ENCODE measurements at places on chromosomes 5 and 9.

GRCh38 chr5:38463634-38464521, 92.6 kb downstream of the LIFR start:
- DNase-seq, result no peak

DNA sequence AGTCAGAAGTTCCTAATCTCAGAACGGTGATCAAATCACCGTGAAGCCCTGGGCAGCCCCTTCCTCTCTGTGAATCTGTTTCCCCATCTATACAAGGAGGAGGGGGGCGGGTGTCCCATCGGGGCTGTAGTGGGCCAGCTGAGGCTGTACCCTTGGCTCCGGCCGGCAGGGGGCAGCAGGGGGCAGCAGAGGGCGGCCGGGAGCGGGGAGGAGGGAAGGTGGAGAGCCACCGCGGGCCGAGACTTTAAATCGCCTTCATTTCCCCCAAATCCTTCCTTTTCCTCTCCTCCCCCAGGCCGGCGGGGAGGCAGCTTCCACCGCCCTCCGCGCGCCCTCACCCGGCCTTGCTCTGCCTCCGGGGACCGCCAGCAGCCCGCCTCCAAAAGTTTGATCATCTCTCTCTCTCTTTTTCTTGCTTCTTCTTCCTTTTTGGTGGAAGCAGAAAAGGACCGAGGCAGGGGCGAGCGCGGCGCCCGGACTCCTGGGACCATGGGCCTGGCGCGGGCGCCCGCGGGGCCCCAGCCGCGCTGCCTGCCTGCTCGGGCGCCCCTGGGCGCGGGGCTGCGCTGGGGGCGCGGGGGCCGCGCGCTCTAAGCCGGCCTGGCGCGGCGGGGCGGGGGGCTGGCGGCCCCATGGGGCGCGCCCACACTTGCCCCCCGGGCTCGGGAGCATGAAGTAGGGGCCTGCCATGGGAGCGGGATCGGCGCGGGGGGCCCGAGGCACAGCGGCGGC, at the start of gene COL27A1:
TSS of gene COL27A1 (plus strand) at position 275 of the 732 bp plus-strand sequence. CDS start at position 689, 414 bp downstream.
- DNase-seq, result peak; percentile 82

- DNase-seq, result no peak
Measured at GRCh38 chr9:93307468-93308157, 123.7 kb downstream of the WNK2 start.

- DNase-seq, result no peak
Measured at GRCh38 chr5:15899481-15899880, 280.1 kb downstream of the MARCHF11 start.

- no peak for DNase-seq
Measured at GRCh38 chr9:134968823-134969090, 51.0 kb upstream of the FCN1 start.

GRCh38 chr5:14492331-14492964, 89.1 kb upstream of the OTULINL start:
- DNase-seq, result peak; percentile 73

GRCh38 chr5:135235551-135236227, 163.3 kb downstream of the MACROH2A1 start:
- no peak for DNase-seq

- no peak for DNase-seq
Measured at GRCh38 chr5:74889523-74890105, 23.4 kb upstream of the FAM169A start.

GRCh38 chr9:113603048-113603375, 139.5 kb downstream of the RGS3 start:
- no peak for DNase-seq

DNA sequence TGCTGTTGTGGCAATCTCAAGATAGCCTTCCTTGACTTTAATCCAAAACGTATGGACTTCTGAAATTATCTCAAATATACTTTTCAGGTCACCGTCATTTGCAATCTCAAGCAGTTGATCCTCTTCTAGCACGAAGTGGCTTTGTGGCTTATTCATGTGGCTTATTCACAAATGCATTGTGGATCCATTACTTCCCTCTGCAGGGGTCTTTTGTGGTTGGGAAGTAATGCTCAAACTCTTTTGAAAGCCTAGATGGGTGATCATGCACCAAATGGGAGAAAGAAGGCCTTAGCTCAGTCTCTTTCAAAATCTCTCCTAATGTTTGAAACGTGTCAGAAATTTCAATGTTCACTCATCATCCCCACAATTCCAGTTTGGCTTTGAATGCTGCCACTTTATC, 597.2 kb upstream of the CDH10 start:
- DNase-seq, result no peak

GRCh38 chr5:121962347-121962670, 534 bp downstream of the SRFBP1 start:
- DNase-seq, result no peak

DNA sequence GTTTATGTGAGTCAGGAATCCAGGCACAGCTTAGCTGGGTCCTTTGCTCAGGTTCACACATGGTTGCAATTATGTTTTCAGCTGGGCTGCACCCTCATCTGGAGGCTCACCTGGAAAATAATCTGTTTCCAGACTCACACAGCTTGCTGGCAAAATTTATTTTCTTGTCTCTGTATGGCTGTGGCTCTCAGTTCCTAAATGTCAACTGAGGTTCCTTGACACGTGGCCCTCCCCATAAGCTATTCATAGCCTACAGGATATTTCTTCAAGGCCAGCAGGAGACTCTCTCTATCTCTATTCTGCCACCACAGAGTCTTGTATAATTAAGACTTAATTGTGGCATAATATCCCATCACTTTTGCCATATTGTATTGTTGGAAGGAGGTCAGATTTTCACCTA, 732.0 kb downstream of the CDH18 start:
- DNase-seq, result no peak

DNA sequence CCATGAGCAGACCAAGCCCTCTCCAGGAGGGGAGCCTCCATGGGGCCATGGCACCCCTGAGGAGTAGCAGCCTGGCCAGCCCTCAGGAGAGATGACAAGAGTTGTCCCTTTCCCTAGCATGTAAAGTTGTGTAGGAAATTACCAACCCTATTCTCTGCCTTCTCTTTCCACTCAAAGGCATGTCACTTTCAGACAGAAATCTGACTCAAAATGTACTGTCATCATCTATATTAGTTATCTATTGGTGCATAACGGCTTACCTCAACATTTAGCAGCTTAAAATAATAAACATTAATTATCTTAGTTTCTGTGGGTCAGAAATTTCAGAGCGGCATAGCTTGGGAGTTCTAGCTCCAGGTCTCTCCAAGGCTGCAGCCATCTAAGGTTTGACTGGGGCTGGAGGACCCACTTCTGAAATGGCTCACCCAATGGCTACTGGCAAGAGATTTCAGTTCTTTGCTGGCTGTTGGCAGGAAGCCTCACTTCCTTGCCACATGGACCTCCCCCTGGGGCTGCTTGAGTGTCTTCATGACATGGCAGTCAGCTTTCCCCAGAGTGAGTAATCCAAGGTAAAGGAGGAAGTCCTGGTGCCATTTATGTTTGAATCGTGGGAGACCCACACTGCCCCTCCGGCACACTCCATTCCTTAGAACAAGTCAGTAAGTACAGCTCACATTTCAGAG, 632.3 kb downstream of the CCDC171 start:
- DNase-seq, result no peak

DNA sequence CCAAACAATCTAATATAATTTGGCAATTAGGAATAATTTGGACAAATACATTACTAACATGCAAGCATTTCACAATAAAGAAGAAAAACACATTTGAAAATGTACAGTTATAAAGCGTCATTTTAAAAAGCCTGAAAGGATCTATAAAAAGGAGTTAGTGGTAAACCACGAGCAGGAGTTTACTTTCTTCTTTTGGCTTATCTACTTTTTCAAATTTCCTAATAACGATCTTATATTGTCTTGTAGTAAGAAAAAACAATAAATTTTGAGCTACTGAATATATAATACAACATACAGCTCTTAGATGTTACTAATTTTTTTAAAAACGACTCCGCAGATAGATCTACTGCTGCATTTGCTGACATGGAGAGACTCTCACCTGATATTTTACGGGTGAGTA, 79.9 kb downstream of the SMIM23 start:
- DNase-seq, result no peak

DNA sequence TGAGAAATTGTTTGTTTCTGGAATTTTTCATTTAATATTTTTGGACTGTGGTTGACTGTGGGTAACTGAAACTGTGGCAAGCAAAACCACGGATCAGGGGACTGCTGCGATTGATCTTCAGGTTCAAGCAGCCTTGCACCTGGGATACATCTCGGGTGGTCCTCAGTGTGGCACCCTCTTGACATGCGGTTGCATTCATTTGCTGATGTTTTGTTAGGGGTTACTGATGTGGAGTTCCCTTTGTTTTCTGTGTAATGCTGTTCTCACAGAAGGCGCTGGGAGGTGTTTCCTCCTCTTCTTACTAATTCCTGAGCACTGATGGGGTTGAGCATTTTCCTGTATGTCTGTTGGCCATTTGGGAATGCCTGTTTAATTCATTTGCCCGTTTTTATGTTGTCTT, 60.4 kb downstream of the EHMT1 start:
- DNase-seq, result no peak

- no peak for DNase-seq
Measured at GRCh38 chr9:70020991-70021571, 22.6 kb upstream of the MAMDC2 start.

DNA sequence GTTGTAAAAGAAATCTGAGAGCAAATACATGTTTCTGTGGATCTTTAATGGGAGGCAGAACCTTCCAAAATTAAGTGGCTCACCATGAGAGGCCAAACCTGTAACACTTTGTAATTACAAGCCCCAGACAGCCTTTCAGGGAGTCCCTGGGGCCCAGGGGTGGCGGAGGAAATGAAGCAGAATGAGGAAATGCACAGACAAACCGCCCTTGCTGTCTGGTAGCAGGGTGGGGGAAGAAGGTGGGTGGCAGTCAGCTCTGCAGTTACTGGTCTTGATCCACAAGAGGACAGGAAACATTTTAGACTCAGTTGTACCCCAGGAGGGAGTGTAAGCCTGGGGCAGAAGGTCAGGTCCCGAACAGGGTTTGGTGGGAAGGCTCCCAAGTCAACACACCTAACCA, 6.5 kb downstream of the ARL14EPL start:
- peak; percentile 20 for DNase-seq

GRCh38 chr5:34053133-34053532, 10.1 kb upstream of the C1QTNF3 start:
- DNase-seq, result no peak

- DNase-seq, result no peak
Measured at GRCh38 chr5:33848554-33848953, 43.2 kb downstream of the ADAMTS12 start.

- peak; percentile 20 for DNase-seq
Measured at GRCh38 chr5:133242221-133242835, 190.5 kb downstream of the HSPA4 start.

GRCh38 chr9:127557998-127558546, 54.0 kb upstream of the STXBP1 start:
- no peak for DNase-seq

DNA sequence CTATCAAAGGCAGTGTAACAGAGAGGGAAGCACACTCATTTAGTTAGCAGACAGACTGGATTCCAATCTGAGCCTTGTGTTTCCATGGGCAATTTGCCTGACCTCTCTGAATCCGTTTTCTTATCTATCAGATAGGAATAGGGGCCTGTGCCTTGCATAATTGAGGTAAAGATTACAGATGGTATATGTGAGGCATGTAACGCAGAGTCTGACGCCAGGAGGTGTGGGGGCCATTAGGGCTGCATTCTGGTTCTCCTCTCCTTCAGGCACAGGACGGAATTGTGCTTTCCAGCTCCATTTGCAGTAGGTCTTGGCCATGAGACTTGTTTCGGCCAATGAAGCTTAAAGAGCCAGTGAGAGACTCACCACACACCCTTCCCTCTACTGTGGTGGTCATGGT, 97.6 kb downstream of the FRMD3 start:
- no peak for DNase-seq

DNA sequence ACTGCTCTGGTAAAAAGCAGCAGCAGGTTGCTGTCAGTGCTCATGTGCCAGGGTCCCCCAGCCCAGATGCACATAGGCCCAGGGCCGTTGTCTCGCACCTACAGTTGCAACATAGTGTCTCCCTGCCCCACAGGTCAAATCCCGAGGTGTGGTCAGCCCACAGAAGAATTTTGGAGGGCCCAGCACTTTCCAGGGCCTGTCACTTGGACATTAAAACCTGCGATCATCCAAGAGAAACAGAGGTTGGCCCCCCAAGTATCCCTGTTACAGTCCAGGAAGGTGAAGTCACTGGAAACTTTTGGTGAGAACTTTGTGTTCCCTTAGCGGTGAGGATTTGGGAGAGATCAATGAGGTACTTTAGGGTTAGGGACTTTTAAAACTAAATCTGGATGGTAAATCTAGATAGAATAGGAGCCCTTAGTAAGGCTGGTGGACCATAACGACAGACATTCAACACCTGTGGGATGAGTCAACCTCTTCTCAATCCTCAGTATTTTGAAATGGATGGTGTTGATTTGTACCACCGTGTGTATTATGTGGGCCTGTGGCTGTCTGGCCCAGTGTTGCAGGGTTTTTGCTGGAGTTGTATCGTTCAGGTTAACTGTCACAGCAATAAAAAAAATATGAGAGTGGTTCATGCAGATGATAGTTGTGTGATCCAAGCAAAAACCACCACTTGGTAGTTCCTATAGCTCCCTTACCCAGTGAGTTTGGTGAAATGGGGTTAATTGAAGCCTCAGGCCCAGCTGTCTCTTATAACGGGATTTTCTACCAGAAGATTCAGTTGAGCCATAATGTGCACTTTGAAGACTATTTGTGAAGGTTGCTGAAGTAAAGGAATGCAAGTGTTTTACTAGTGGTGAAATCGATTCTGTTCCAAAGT, 19.2 kb downstream of the OR2S2 start:
- no peak for DNase-seq

DNA sequence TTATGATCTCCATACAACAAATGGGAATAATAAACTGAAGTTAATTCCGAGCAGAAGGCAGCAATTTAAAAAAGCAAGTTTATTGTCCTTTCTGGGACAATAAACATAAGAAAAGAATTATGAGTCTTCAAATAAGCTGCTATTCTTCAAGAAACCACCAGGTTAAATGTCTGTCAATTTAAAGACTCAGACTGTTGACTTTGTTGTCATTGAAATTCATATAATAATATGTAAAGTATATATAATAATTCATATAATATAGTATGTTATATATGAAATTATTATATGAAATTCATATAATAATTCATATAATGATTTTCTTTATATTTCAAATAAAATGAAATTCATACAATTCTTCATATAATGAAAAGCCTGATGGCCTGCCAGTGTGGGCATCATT, 497.5 kb upstream of the RGMB start:
- DNase-seq, result no peak

- DNase-seq, result no peak
Measured at GRCh38 chr9:125461636-125462190, 200.1 kb downstream of the GAPVD1 start.

- DNase-seq, result no peak
Measured at GRCh38 chr5:136676685-136677084, 311.3 kb upstream of the TRPC7 start.

GRCh38 chr9:128124873-128125579, 2.5 kb downstream of the PTGES2 start:
- peak; percentile 68 for DNase-seq

- no peak for DNase-seq
Measured at GRCh38 chr5:44051591-44051990, 337.6 kb downstream of the FGF10 start.
